ENCODE measurements at places on chromosomes 4 and X.

DNA sequence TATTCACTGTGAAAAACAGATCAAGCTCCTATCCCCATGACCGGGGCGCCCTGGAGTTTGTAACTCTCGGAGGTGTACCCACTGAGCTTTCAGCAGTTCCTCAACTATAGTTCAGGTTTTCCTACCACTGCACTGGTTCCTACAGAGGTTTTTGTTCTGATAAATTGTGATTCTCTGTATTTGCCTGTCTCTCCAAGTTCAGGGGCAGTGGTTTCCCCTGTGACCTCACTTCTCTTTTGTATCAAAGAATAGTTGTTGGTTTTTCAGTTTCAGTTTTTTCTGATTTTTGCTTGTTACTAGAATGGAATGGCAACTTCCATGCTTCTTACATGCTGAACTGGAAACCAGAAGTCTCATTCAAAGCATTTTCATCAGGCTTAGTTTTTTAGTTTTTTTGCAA is 56.8 kb upstream of the PLS3 start:
- DNase-seq, result peak; percentile 12

GRCh38 chr4:160136021-160136420 is 1033.1 kb downstream of the RAPGEF2 start:
- DNase-seq, result no peak

- DNase-seq, result no peak
These were observed 53.4 kb downstream of the GABRB1 start for GRCh38 chr4:47084795-47085194.

- DNase-seq, result no peak
These were observed 723 bp downstream of the NKX6-1 start for GRCh38 chr4:84498203-84498934.

- DNase-seq, result no peak
These were observed 37.5 kb downstream of the FGFBP1 start for GRCh38 chr4:15901007-15901406.

GRCh38 chrX:41903544-41903943 is 19.8 kb downstream of the CASK start:
- DNase-seq, result no peak

DNA sequence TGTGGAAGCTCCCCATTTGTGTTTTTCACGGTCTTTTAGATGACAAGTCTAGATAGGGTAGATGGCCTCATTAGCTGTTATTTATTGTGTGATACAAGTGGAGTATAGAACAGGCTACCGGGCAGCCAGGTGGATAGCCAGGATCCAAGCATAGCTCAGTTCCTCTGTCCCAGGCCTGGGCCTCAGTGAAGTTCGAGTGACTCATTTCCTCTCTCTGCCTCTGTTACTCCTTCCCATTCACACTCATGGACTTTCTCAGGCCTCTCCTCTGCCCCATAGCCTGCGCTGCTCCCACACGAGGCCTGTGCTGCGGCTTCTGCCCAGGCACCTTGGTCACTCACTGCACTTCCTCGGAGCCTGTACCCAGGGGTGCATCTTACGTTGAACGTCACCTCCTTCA is 54.5 kb downstream of the TENM3 start:
- DNase-seq, result no peak

- DNase-seq, result no peak
These were observed 289.8 kb downstream of the ARHGAP10 start for GRCh38 chr4:148021686-148022085.

GRCh38 chr4:7050481-7051143 is 7.4 kb downstream of the TADA2B start:
- no peak for DNase-seq

- no peak for DNase-seq
These were observed 577.6 kb downstream of the TECRL start for GRCh38 chr4:63831590-63832155.

DNA sequence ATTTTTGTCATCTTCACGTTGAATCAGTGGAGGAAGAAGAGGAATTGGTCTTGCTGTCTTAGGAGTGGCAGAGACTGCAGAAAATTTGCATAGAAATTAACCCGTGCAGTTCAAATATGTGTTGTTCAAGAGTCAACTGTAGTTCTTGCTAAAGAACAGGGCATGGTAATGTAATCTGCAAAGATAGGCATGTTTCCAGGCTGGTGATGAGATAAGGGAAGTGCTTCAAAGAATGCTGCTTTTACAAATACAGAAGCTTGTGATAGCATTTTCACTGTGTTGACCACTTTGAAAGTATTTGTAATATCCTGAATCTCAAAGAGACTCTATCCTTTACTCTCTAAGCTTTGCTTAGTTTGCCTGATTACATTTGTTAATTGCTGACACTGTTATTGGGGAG is 60.1 kb downstream of the PRRG1 start:
- no peak for DNase-seq

DNA sequence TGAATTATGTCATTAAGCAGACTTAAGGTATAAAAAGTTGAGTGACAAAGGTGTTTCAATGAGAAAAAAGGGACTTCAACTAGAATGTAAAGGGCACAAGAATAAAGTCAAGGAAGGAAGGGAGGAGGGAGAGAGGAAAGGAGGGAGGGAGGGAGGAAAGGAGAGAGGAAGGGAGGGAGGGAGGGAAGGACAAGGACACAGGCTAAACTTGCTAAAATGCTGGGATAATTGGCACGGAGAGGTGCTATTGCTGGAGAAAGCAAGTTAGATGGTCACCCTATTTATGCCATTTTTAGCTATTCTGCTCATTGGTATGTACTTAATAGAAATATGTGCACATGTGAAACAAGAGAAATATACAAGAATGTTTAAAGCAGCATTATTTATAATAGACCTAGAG is 44.9 kb upstream of the SPP1 start:
- no peak for DNase-seq

GRCh38 chr4:2061186-2062131 is 2.3 kb downstream of the NAT8L start:
- DNase-seq, result no peak

DNA sequence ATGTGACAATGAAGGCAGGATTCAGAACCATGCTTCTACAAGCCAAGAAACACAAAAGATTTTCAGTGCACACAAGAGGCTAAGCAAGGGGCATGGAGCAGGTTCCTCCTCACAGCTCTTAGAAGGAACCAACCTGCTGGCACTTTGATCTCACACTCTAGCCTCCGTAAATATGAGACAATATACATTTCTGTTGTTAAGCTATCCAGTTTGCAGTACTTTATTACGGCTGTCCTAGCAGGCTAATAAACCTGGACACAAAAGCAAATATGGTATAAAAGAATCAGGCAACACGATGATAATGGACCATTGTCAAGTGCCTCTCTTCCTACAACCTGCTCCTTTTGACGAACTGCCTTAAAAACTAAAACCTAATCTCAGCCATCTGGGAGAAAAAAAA is 114.5 kb downstream of the ZAR1 start:
- DNase-seq, result no peak

DNA sequence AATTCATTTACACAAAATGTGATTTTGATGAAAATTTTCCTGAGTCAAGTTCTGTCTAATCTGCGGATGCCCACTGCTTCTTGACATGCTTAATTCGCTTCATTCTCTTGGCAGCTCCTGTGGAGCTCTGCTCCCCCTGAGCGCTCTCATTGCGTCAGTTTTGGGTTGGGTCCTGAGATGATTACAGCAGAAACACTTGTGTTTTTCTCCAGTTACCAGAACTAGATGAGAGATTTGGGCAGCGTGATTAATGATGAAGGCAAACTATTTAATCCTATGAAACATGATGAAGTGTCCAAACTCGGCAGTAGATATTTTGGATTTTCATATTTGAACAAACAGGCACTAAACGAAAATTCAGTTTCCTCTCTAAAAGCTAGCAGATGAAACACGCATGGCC is 4.2 kb upstream of the CXCL1 start:
- DNase-seq, result no peak

DNA sequence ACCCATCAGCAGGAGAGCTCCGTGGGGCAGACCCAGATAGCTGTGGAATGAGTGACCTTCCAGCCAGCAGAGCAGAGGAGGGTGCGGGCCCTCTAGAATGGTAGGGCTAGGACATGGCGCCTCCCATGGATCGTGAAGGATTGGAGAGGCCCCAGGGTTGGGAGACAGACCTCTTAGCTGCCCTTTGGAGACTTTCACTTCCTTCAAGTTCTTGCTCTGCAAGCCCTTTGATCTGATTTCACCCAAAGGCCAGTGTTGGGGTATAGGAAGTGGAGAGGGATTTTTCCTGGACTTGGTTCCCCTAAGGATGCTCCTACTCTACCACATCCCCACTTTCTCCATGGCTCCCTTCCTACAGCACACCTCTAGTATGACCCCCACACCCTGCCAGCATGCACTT is 3.0 kb downstream of the SASH3 start:
- DNase-seq, result no peak

GRCh38 chrX:39633293-39633692 is 464.5 kb downstream of the BCOR start:
- no peak for DNase-seq
